Vagina (tissue), 2 donors: ENCODE measurements at places on chromosomes 3 and 15. TPM values are rescaled to one million over a fixed set of nuclear protein-coding genes. Genes with fewer than 3 reads are reported as not detected.
A peak's percentile ranks its signal among the peaks of the same experiment; 100 is the strongest.

The LRRC34 gene
- 0.49 TPM for total RNA-seq

- no peak for DNase-seq
Observed at GRCh38 chr3:194178669-194179068, 42.7 kb downstream of the HES1 start.

- DNase-seq = no peak
Observed at GRCh38 chr3:31934018-31934417, 47.0 kb downstream of the OSBPL10 start.

GRCh38 chr3:25781145-25781757 lies 2.0 kb downstream of the NGLY1 start:
- DNase-seq = no peak

The FGF7 gene
- total RNA-seq = 137 TPM

DNA sequence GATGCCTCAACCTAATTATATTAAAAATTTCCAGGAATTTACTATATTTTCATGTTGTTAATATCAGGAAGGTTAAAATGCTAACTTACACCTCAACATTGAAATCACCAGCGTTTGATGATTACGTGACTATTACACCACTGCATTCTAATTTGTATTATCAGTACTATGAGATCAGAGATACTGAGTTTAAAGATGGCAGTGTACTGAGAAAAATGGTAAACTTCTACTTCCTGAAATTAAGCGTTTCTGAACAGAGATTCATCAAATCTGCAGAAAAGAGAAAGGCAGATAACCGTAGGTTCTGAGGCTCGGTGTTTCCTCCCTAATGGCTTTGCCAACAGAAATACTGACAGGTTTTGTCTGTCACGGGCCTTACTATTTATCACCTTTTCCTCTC lies 69.9 kb downstream of the CRTC3 start:
- DNase-seq = no peak

The TM4SF1 gene
- 97.7 TPM for total RNA-seq

DNA sequence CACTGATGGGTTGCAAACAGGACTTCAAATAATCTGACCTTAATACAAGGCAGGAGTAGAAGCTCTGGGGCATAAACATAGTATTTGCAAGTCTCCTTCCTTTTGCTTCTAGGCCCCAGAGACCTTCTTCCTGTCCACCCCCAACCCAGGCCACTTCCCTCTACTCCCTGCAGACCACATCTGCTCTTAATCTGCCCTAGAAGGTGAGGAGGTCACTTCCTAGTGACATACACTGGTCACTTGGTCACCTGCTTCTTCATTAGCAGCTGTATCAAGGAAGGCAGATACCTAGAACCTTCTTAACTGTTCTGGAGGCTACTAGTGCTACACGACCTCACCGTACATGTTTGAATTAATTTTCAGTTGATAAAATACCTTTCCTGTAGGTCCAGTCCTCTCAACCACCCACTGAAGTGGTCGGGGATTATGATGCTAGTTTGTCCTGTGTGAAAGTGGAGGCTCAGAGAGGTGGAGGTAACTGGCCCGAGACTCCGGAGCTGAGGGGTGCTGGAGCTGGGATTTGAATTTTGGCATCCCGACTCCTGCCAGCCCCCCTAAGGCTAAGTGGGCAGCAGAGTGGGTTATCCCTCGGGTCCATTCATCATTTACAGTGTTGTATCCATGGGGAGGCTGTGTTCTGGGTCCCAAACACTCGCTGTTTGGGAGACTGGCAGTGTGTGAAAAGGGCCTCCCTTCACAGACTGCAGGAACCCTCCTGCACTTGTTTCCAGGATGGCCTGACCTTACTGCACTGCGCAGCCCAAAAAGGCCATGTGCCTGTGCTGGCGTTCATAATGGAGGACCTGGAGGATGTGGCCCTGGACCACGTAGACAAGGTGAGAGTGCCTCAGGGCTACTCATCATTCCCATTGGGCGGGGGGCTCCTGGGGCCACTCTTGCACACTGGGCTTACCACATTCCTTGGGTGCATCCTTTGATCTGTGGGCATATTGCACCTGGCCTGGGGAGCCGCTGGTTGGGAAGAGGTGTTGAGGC lies 13.9 kb downstream of the ANKDD1A start:
- no peak for DNase-seq

The EIF1B gene
- total RNA-seq = 18.9 TPM

DNA sequence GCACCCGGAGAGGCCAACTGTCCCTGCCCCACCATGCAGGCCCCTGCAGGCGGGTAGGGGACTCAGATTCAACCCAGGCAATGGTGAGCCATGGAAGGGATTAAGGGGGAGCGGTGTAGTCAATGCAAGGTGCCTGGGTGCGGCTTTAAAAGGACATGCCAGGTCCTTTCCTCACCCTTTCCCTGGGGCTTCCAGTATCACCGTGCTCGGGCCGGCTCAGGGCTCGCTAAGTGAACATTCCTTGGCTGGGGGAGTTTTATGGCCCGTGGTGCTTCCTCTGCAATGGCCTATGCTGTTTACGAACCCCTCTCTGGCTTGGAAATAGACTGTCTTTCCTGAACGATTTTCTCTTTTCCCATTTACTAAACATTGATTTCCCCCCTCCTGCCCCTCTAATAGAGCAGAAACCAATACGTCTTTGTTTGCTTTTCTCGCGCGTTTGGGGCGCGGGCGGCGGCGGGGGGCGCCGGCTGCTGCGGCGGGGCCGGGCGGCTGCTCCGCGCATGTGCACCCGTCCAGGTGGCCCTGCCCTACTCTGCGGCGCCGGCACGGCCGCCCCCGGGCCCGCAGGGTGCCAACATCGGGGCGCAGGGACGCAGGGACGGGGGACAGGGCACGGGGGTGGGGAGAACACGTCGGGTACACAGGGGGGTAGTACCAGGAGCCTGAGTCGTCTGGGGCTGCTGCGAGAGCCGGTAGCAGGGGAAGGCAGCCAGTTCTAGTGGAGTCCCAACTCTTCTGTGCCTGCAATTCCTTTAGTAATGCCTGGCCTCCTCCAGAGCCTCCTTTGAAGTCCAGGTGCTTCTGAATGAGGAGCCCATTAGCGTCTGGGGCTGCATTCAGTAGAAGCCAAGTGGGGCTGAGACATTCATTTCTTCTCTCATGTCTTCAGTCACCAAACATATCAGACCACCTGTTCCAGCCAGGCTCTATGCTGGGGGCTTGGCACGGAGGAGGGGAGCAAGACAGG lies 26.9 kb upstream of the CACNA2D2 start:
- DNase-seq = no peak

The ZMYND10 gene
- 0.74 TPM for total RNA-seq

DNA sequence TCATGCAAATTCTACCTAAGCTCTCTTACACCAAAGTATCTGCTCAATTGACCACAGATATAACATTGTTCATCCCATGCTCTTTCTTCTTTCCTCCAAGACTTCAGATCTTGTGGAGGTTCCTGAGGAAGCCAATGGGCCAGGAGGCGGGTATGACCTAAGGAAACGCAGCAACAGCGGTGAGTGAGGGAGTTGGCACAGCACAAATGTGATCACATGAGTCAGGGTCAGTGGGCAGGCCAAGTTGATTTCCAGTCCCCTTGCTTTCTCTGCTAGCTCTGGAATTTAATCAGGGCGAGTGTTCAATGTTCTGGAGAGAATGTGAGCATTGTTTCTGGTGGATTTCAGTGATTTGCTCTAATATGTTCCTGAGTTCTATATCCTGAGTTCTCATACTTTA lies 112.7 kb downstream of the STAC start:
- no peak for DNase-seq

The CCDC54 gene
- total RNA-seq = not detected

The CACNA1D gene
- 0.74 TPM for total RNA-seq

- DNase-seq = no peak
Observed at GRCh38 chr15:89784686-89784960, 8.5 kb downstream of the MESP2 start.

- DNase-seq = no peak
Observed at GRCh38 chr3:141321109-141321497, 47.2 kb upstream of the ZBTB38 start.

GRCh38 chr15:86743283-86743903 lies 663.7 kb downstream of the AGBL1 start:
- no peak for DNase-seq

GRCh38 chr3:36557708-36558421 lies 177.6 kb downstream of the STAC start:
- no peak for DNase-seq

The FAH gene
- 27.3 TPM for total RNA-seq

DNA sequence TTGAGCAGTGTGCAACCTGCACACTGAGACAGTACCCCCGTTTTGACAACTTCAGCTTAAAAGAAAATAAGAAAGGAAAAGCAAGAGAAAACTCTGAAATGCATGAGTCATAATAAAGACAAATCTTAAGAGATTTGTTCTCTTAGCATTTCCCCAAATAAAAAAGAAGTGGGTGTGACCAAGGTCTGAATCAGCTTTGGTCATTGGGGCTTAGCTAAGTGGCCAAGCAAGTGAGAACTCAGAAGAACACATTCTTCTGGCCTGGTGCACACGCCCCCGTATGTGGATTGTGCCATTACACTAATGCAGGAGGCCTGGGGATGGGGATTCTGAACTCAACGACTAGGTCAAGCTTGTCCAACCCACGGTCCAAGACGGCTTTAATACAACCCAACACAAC lies 56.9 kb upstream of the PDZRN3 start:
- DNase-seq = no peak

The RPL22L1 gene
- 36.1 TPM for total RNA-seq

- no peak for DNase-seq
Observed at GRCh38 chr3:136898549-136898948, 36.5 kb downstream of the NCK1 start.

DNA sequence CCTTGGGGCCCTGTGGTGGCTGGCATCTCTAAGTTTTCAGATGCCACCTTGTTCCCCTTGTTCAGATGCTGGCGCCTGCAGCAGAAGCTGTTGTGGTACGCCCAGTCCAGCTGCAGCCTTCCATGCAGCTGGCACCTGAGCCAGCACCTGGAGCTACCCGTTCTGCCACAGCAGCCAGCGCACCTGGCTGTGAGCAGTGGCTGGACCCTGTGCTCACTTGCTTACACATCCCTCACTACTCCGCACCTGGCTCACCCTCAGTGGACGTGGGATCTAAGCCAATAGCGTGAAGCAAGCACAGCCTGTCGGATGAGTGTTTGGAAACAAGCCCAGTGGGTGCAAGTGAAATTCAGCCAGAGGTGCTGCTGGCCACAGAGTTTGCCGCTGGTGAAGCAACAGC lies 607.5 kb upstream of the BCHE start:
- no peak for DNase-seq

DNA sequence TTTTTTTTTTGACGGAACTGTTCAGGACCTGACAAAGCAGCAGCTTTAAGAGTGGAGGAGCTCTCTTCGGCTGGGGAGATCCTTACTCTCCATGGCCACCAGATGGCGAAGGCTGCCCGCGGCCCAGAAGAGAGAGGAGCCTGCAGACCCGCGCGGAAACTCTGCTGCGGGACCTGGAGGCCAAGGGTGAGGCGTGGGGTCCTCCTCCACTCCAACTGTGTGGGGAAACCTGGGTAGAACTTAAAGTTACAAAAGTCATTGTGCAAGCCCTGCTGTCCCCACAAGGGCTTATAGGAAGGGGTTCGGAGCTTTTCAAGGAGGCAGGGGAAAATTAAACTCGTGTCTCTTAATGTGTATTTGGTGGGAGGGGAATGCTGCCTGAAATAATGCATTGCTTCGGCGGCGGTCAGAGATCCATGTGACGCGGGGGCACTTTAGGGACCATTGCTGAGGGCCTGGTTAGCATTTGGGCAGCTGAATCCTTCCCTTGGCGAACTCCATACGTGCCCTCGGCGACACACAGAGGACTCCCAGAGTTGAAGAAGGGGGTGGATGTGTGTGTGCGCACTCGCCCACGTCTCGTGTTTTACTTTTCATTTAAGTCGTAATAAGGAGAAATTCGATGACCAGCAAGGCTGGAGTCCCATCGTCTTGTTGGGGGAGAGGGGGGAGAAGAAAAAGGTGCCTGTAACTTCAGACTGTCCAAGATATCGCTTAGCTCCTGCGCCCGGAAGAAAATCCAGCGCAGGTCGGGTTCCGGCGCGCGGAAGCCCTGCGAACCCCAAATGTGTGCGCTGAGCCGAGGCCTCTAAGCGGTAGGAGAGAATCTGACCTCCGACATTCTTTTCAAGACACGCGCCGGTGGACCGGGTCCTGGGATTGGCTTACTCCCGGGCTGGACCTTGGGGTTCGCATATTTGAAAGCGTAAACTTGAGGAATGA lies 9.7 kb downstream of the EOMES start:
- DNase-seq = peak; percentile 87

The ZDHHC19 gene
- total RNA-seq = not detected

- DNase-seq = no peak
Observed at GRCh38 chr3:193396451-193397244, 18.1 kb upstream of the ATP13A5 start.

The VIPR1 gene
- total RNA-seq = 9.3 TPM

DNA sequence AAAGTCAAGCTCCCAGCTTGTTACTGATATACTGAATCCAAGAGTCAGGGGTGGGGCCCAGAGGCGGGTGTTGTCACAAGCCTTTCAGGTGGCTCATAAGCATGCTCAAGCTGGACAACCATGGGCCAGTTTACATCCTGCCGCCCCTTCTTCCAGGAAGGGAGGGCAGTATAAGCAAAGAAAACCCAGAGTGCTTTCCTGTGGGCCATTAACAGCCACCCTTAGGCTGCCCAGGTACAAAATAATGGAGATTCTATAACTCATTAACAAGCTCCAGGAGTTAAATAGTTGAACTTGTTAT lies 183.2 kb downstream of the NTRK3 start:
- no peak for DNase-seq

The MUC4 gene
- 36.1 TPM for total RNA-seq

GRCh38 chr15:40353697-40354096 lies 2.9 kb downstream of the PHGR1 start:
- DNase-seq = no peak

The SEMA5B gene
- 0.25 TPM for total RNA-seq

- no peak for DNase-seq
Observed at GRCh38 chr15:67732671-67733374, 92.5 kb upstream of the SKOR1 start.

The TCTA gene
- total RNA-seq = 16.7 TPM

DNA sequence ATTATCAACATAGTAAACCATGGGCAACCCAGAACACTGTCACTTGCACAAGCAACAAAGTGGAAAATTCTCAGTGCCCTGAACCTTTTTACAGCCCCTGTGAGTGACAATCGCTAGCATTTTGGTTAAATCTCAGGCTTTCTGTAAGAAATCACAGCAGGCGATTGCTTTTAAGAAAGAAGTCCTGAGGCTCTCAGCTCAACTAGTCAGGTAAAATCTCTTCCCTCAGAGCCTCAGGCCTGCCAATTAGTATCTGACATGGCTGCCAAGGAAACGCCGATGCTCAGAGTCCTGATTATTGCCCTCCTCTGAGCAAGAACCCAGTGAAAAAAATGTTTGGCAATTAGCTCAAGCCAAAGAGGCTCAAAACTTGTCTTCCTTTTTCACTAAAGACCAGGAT lies 530.8 kb downstream of the DIPK2A start:
- no peak for DNase-seq
